ENCODE measurements at places on chromosomes 11 and 22.

GRCh38 chr11:31421820-31422219, 52.2 kb downstream of the DNAJC24 start:
- no peak for DNase-seq

- DNase-seq = no peak
Observed at GRCh38 chr11:123590296-123590912, 64.0 kb downstream of the SCN3B start.

DNA sequence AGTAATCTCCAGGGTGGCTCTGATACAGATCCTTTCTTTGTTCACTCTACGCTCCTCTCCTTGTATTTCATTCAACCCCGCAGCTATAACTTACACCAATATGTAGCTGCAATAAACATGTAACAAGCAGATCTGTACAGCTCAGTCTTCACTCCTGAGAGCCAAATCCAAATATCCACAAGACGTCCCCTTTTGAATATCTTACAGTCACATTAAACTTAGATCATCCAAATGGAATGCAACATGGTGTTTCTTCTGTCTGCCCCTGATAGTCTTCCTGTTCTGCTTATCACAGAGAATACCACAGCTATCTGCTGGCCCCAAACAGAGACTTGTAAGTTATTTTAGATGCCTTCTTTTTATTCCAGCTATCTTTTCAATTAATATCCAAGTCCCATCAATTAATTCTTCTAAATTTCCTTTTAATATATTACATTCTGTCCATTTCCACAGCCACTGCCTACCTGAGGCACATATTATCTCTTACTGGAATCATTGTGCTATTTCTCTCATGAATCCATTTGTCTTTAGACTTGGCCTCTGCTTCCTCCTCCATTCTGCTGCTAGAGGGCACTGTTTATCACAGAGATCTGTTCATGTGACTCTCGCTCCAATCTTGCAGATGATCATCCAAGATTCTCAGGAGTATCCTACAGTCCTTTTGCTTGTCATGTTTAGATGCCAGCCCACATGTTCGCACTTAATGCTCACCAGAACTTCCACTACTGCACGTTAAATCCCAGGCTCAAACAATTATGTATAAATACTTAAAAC, 908.6 kb downstream of the NTM start:
- DNase-seq = no peak

DNA sequence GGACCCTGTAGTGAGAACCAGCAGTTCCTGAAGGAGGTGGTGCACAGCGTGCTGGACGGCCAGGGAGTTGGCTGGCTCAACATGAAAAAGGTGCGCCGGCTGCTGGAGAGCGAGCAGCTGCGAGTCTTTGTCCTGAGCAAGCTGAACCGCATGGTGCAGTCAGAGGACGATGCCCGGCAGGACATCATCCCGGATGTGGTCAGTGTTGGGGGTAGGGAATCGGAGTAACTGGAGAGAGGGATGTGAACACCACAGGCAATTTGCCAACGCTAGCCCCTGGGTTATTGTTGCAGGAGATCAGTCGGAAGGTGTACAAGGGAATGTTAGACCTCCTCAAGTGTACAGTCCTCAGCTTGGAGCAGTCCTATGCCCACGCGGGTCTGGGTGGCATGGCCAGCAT, 19.9 kb downstream of the MADD start:
- DNase-seq = no peak

DNA sequence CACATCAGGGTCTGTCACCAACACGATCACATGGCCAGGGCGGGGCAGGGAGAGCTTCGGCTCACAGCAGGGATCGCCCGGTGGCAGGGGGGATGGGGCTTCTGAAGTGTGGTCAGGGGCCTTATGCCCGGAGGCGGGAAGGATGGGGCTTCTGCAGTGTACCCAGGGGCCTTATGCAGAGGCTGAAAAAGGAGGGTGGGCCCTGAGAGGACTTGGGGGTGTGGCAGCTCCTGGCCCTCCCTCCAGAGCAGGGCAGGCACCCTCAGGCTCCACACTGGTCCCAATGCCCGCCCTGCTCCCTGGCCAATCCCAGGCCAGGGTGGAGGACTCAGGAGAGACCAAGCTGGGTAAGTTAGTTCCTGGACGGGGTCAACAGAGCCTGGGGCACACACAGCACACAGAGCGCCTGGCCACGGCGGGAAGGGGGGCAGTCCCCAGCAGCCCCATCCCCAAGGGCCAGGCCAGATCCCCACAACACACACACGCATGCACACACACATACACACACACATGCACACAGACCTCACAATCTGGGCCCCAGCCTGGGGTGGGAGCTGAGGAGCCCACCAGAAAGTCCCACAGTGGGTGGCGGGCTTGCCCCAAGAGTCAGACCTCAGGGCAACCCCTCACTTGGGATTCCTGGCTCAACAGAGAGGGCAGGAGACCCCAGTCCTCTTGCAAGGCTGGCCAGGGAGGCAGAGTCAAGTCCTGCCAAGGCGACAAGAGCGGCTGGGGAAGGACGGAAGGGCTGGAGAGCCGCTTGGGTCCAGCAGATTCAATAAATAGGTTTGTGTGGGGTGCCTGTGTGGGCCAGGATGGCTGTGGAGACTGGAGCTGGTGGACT, 1.1 kb upstream of the CEND1 start:
- no peak for DNase-seq

GRCh38 chr11:64353715-64354506, 5.1 kb upstream of the RPS6KA4 start:
- no peak for DNase-seq

DNA sequence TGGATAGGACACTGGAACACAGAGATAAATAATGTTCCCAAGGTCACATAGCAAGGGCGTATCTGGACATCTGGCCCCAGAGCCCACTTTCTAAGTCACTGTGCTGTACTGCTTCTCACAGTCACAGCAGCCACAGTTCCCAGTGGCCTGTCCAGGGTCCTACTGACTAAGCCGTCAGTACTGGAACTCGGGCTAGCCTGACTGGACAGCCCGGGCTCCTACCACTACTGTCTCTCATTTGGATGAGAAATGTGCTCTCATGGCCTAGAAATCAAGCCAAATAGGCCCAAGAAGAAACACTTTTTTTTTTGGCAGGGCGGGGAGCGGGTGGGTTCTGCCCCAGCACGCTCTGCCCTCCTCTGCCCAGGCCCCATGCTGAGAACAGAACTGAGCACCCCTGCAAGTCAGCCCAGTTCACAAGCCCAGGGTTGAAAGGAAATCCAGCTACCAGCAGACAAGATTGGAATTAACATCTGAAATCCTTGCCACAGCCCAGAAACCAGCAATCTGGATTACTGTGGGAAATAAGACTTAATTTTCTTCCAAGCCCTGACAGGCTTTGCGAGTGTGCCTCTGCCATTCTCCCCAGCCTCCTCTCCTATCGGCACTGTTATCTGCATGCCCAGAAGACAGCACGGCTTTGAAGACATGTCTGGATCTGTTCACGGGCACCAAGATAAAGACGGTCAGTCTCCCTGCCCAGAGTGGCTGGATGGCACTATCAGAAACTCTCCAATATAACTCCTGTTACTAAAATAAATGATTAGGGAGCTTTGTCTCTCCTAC, 182.9 kb upstream of the NCAM1 start:
- no peak for DNase-seq

DNA sequence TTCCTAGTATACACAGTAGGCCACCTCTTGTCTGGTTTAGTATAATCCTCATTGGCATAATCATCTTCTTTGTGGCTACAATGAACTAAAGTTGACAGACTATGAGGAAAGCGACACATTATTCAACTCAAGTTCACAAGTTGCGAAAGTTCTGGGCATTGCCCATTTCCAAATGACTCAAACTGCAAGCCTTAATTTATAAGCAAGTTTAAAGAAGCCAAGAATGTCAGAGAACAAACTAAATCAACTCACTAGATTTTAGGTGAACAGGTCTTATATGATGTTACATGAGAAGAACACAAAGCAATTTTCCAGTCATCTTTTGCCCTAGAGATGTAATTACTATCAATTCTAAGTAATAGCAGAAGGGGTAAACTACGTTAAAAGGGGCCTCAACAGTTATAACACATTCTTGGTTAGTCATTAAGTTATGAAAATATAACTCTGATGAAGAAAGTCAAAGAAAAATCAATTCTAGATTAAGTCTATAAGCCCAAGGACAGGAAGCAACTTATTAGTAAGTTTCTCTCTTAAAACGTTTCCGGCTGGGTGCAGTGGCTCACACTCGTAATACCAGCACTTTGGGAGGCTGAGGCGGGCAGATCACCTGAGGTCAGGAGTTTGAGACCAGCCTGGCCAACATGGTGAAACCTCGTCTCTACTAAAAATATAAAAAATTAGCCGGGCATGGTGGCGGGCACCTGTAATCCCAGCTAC, 21.5 kb downstream of the PICALM start:
- no peak for DNase-seq

DNA sequence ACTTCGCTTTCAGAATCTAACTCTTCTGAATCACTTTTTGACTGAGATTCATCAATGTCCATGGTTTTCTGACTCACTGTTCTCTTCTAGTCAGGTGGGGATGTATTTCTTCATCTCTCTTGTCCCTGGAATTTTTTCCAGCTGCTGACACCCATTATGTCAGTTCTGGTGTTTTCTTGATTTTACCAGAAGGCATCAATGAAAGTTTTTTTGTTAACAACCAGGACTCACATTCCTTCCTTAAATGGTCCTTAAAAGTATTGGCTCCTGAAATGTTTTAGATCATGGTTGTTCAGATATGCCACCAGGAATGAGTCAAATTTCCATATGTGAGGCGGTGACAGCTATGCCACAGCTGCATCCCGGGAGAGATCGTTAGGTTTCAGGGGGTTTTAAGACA, 12.9 kb downstream of the MICAL2 start:
- DNase-seq = no peak

GRCh38 chr11:125338886-125339811, 156.9 kb downstream of the FEZ1 start:
- no peak for DNase-seq

DNA sequence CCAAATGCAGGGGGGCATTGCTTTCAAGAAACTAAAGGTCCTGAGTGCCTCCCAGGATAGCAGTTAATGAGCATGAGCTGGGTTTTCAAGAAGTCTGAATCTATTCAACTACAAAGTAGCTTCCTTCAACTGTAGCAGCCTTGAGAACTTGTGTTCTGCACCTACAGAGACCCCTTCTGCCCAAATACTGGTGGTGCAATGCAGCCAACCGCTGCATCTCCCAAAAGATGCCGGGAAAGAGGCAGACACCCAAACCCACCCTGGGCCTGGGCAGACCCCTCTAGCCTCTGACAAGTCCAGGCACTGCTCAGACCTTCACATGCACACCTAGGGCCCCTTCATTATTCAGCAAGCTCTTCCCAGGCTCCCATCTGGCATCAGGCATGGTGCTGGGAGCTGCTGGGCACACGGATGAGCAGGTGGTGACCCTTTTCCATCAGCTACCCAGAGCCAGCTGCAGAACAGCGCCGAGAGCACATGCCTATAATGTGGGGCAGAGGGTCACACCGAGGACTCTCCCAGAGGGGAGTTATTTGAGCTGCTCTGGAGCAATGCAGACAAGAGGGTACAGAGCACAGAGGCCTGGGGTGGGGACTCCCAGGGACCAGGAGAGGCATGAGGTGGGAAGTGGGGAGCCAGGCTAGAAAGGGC, 44.9 kb upstream of the ETS1 start:
- peak; percentile 42 for DNase-seq

DNA sequence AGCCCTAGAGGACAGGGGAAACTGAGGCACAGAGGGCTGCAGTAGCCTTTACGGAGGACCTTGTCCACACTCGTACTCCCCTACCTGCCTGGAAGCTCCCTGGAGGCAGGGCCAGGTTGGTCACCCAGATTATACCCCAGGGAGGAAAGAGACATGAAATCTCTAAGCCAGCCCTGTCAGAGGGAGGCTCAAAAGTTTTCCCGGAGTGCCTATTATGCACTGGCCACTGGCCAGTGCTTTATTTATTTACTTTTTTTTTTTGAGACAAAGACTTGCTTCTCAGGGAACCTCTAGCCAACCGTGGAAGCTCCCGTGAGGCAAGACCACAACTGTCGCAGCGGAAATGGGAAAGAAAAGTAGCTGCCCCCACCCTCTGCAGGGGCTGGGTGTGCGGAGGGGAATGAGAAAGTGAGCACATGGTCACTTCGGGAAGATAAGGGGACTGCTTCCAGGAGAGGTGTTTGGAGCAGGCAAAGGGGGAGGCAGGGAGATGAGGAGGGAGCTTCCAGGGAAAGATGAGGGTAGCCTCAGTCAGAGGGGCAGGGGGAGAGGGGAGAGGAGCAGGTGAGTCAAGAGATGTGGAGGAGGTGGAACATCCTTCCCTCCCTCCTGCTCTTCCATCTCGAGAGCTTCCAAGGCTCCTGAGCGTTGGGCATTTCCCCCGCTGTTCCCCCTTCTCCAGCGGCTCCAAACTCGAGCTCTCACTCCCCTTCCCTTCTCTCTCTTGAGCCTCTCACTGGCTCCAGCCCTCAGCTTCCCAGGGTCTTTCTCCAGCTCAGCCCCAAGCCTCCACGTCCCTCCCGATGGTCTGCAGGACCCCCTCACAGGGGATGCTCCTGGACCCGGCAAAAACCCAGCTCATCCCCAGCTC, 4.3 kb downstream of the IL2RB start:
- no peak for DNase-seq

- DNase-seq = no peak
Observed at GRCh38 chr11:81477277-81477676, 1256.4 kb downstream of the FAM181B start.

- no peak for DNase-seq
Observed at GRCh38 chr11:113814181-113814580, 34.6 kb downstream of the CLDN25 start.

GRCh38 chr11:20363149-20363499, 390 bp upstream of the HTATIP2 start:
- no peak for DNase-seq

DNA sequence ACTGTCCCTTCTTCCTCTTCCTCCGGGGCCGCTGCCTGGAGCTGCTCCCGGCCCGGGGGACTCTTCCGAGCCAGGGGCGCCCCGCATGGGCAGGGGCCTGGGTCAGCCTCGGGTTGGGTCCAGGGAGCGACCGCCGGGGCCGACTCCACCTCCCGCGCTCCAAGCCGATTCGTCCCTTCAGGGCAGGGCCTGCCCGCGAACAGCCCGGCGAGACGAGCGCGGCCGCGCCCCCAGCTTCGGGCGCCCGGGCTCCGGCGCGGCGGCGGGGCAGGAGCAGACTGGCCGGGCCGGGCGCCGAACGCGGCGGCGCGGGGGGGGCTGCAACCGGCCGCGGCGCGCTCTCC, at the start of gene LARGE1:
Gene LARGE1, minus strand, starts transcription at position 280 of the 344 bp plus-strand sequence.
- no peak for DNase-seq

DNA sequence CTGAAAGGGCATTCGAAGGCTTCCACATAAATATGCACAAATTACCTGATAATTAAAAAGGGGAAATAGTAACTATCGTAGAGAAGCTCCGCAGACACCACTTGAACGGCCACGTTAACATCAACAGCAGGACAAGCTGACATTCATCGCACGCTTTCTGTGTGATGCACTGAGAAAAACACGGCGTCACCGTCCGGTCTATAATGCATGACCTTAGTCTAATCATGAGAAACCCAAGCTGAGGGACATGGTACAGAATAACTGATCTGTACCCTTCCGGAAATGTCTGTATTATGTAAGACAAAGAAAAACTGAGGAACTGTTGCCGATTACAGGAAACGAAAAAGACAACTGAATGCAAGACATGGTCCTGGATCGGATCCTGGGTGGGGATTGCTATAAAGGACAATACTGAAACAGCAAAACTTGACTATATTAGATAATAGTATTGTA, 678 bp upstream of the RANGAP1 start:
- peak; percentile 50 for DNase-seq

Data from CD4-positive, alpha-beta T cell (primary cell).